ENCODE measurements at places on chromosomes 13 and 19. TPM values are rescaled to one million over a fixed set of nuclear protein-coding genes. Genes with fewer than 3 reads are reported as not detected.

The NLRP9 gene
- not detected for total RNA-seq

The GPR42 gene
- not detected for total RNA-seq

The FXYD1 gene
- total RNA-seq = not detected

The UBE2L5 gene
- total RNA-seq = not detected

The F10 gene
- total RNA-seq = 16.0 TPM

The N4BP2L1 gene
- 2.6 TPM for total RNA-seq

Measured in myometrial cell (primary cell).